ENCODE measurements at places on chromosomes 6 and 20. TPM values are rescaled to one million over a fixed set of nuclear protein-coding genes. Genes with fewer than 3 reads are reported as not detected.

DNA sequence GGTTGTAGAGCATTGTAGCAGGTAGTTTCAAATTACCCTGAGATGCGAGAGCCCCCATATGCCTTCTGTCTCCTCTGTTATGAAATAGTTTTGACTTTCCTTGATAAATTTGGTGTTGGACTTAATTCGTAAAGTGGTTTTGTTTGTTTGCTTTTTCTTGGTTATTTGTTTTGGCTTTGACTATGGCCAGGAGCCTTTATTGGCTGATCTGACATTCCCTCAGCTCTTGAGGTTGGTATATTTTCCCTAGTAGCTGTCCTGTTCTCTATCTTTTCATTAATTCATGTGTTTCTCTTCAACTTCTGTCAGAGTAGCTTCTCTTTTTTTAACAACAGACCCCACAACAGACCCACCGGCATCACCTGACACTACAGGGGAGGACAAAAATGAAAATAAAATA lies 457.4 kb upstream of the MANEA start:
- H3K27ac ChIP-seq, result no peak overlapping the region
- no peak for DNase-seq

DNA sequence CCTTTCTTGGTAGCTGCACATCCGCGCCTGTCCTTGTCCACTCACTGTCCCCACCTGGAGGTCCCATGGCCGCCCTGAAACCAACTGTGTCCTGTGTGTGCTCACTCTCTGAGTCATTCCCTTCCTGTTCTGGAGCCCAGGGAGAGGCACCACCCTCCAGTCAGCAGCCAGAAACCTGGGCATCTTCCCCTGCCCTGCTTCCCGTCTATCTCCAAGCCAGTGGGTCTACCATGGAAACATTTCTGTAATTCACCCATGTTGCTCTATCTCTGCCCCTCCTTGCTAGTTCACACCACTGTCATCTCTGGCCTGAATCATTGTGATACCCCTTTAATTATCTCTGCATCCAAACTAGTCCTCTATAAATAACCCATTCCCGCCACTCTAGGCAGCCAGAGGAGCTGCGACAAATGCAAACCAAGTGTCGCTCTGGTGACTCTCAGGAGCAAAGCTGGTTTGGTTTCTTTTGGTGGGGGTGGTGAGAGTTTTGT lies 28.8 kb upstream of the SYNJ2 start:
- no peak overlapping the region for H3K4me3 ChIP-seq
- peaks cover 4% of the 10 kb centered on the region for H3K4me1 ChIP-seq
- H3K36me3 ChIP-seq, result no peaks in the 10 kb centered on the region
- no peaks in the 10 kb centered on the region for H3K27me3 ChIP-seq
- no peak for DNase-seq
- H3K27ac ChIP-seq, result no peak overlapping the region

GRCh38 chr6:150640556-150641209 lies 41.0 kb downstream of the PLEKHG1 start:
- no peaks in the 10 kb centered on the region for H3K27me3 ChIP-seq
- H3K27ac ChIP-seq, result no peak overlapping the region
- H3K36me3 ChIP-seq, result no peaks in the 10 kb centered on the region
- no peak overlapping the region for H3K4me3 ChIP-seq
- peaks cover 7% of the 10 kb centered on the region for H3K4me1 ChIP-seq

DNA sequence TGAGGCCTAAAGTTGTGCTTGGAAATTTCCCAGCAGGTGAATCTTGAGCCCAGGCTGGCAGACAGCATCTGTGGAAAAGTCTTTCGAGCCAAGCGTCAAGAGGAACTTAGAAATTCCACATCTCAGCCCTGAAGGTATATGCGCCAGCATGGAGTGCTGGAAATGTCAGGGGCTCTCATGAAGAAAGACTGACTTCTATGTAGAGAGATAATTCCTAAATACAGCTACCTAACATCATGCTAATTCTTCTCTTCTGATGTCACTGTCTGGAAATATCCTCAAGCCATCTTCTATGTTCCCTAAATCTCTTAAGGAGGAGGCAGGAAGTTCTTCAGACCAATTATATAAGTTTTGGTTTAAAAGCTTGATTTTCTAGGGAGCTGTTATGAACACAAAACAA lies 492.4 kb upstream of the MARCKS start:
- H3K4me1 ChIP-seq, result peaks cover 20% of the 10 kb centered on the region
- H3K27me3 ChIP-seq, result no peaks in the 10 kb centered on the region
- no peak for DNase-seq
- no peak overlapping the region for H3K27ac ChIP-seq

DNA sequence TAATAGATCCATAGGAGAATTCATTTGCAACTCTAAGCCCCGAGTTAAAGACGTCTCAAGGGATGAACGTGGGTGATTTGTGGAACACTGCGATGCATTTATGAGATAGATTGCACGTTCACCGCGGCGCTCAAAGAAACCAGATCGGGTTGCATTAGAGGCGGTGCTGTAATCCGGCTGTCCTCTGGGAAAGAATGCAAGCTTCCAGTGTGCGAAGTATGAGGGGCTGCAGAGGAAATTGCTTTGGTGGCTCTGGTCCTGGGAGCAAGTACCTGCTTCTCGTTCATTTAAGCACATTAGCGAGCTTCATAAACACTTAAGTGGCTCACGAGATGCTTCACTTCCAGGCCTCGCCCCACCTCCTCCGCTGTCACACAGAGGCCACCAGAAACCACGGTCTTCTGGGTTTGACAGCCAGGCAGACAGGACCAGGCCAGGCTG lies 182.3 kb downstream of the CDH4 start:
- H3K27me3 ChIP-seq, result no peaks in the 10 kb centered on the region
- H3K4me3 ChIP-seq, result no peak overlapping the region
- H3K4me1 ChIP-seq, result no peaks in the 10 kb centered on the region
- H3K27ac ChIP-seq, result no peak overlapping the region
- no peaks in the 10 kb centered on the region for H3K36me3 ChIP-seq

GRCh38 chr6:75438013-75438431 lies 55.6 kb downstream of the FILIP1 start:
- H3K4me3 ChIP-seq, result no peak overlapping the region
- DNase-seq, result no peak
- H3K27ac ChIP-seq, result no peak overlapping the region
- no peaks in the 10 kb centered on the region for H3K4me1 ChIP-seq
- no peaks in the 10 kb centered on the region for H3K36me3 ChIP-seq
- H3K27me3 ChIP-seq, result no peaks in the 10 kb centered on the region

DNA sequence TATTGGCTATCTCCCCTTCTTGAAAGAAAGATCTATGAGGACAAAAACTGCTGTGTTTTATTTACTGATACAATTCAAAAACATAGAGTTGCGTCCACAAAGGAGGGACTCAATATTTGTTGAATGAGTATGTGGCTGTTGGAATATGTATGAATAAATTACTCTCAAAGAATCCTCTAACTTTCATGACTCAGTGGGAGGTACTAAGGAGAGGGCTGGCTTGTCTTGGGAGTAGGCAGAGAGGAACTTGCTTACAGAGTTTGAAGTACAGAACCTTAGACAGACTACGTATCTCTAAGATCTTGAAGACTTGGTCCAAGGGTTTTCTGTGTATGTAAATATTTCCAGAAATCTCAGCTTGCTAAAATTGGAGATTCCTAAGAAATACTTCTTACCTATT lies 504.0 kb upstream of the PTCHD4 start:
- H3K36me3 ChIP-seq, result no peaks in the 10 kb centered on the region
- no peak overlapping the region for H3K27ac ChIP-seq
- H3K4me3 ChIP-seq, result no peak overlapping the region
- no peak for DNase-seq
- no peaks in the 10 kb centered on the region for H3K27me3 ChIP-seq

DNA sequence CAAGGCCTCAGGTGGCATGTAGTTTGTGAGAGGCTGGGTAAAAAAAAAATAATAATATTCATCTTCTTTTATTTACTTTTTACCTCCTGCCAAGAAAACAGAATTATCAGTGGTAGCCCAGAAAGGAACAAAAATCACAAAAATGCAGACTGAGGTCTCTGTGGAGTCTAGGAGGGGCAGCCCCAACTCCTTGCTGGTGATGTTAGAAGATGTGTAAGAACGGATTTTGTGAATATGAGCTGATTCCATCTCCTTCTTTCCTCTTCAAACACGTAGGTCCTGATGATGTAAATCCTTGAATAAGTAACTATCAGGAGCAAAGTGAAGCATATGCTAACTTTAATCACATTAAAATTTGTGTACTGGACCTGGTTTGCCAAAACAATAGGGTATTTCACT lies 226.8 kb downstream of the EYA4 start:
- no peak for DNase-seq
- H3K4me1 ChIP-seq, result no peaks in the 10 kb centered on the region
- H3K27me3 ChIP-seq, result no peaks in the 10 kb centered on the region
- H3K4me3 ChIP-seq, result no peak overlapping the region
- H3K27ac ChIP-seq, result no peak overlapping the region

GRCh38 chr6:87846434-87846833 lies 144.4 kb upstream of the AKIRIN2 start:
- no peaks in the 10 kb centered on the region for H3K4me1 ChIP-seq
- H3K27ac ChIP-seq, result no peak overlapping the region
- no peak for DNase-seq
- H3K4me3 ChIP-seq, result no peak overlapping the region
- no peaks in the 10 kb centered on the region for H3K36me3 ChIP-seq

DNA sequence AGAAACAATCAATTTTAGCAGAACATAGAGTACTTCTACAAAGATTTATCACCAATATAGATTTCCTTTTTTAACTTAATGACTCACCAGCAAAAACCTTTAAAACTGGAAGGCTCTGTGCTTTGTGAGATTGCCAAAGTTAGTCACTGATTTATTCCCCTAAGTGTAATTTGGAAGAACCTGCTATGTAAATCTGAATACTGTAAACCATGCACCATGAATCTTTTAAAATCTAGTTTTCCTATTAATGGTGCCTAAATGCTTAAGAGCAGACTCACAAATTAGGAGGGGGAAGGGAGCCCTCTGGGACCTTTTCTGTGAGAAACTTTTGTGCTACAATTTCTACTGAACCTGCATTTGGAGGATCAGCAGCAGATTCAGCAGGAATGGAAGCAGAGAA lies 57.8 kb upstream of the PNRC1 start:
- no peak overlapping the region for H3K4me3 ChIP-seq
- H3K27ac ChIP-seq, result no peak overlapping the region
- H3K4me1 ChIP-seq, result no peaks in the 10 kb centered on the region
- no peak for DNase-seq

GRCh38 chr6:154682633-154683125 lies 50.5 kb upstream of the SCAF8 start:
- peaks cover 13% of the 10 kb centered on the region for H3K4me1 ChIP-seq
- H3K27ac ChIP-seq, result no peak overlapping the region
- no peak overlapping the region for H3K4me3 ChIP-seq
- DNase-seq, result no peak
- H3K27me3 ChIP-seq, result no peaks in the 10 kb centered on the region
- no peaks in the 10 kb centered on the region for H3K36me3 ChIP-seq

- H3K36me3 ChIP-seq, result no peaks in the 10 kb centered on the region
- H3K27ac ChIP-seq, result no peak overlapping the region
- no peaks in the 10 kb centered on the region for H3K27me3 ChIP-seq
- no peak overlapping the region for H3K4me3 ChIP-seq
- DNase-seq, result no peak
- H3K4me1 ChIP-seq, result no peaks in the 10 kb centered on the region
Observed at GRCh38 chr20:59451066-59451630, 150.7 kb downstream of the EDN3 start.

GRCh38 chr6:79064635-79065034 lies 13.4 kb downstream of the PHIP start:
- H3K4me1 ChIP-seq, result peaks cover 4% of the 10 kb centered on the region
- no peak overlapping the region for H3K4me3 ChIP-seq
- no peak for DNase-seq

GRCh38 chr6:137791281-137792159 lies 75.5 kb upstream of the TNFAIP3 start:
- no peak overlapping the region for H3K27ac ChIP-seq
- H3K4me3 ChIP-seq, result no peak overlapping the region
- no peaks in the 10 kb centered on the region for H3K27me3 ChIP-seq
- H3K36me3 ChIP-seq, result no peaks in the 10 kb centered on the region
- no peaks in the 10 kb centered on the region for H3K4me1 ChIP-seq

GRCh38 chr6:28988536-28989311 lies 16.4 kb downstream of the ZNF311 start:
- peak overlapping the region; percentile 34 for H3K4me3 ChIP-seq
- H3K27ac ChIP-seq, result no peak overlapping the region
- peak; percentile 66 for DNase-seq
- H3K36me3 ChIP-seq, result no peaks in the 10 kb centered on the region
- no peaks in the 10 kb centered on the region for H3K27me3 ChIP-seq

- no peaks in the 10 kb centered on the region for H3K4me1 ChIP-seq
- no peak overlapping the region for H3K4me3 ChIP-seq
- H3K36me3 ChIP-seq, result no peaks in the 10 kb centered on the region
Observed at GRCh38 chr20:57609086-57609841, 11.0 kb downstream of the ZBP1 start.

- no peaks in the 10 kb centered on the region for H3K27me3 ChIP-seq
- H3K36me3 ChIP-seq, result no peaks in the 10 kb centered on the region
- no peak overlapping the region for H3K4me3 ChIP-seq
Observed at GRCh38 chr6:89807581-89807980, 12.0 kb downstream of the MDN1 start.

GRCh38 chr20:19566226-19566945 lies 191.7 kb upstream of the RIN2 start:
- no peaks in the 10 kb centered on the region for H3K36me3 ChIP-seq
- no peak overlapping the region for H3K27ac ChIP-seq
- H3K27me3 ChIP-seq, result no peaks in the 10 kb centered on the region
- H3K4me3 ChIP-seq, result no peak overlapping the region

CAP2 gene
- polyA plus RNA-seq, result 12.2 TPM

CEP57L1 gene
- 7.8 TPM for polyA plus RNA-seq

OLIG3 gene
- polyA plus RNA-seq, result not detected

FABP7 gene
- polyA plus RNA-seq, result not detected

COMMD7 gene
- polyA plus RNA-seq, result 72.9 TPM

CD40 gene
- polyA plus RNA-seq, result 43.9 TPM

PRRT1 gene
- 0.55 TPM for polyA plus RNA-seq

PRPH2 gene
- polyA plus RNA-seq, result 0.32 TPM

ABRACL gene
- polyA plus RNA-seq, result 36.0 TPM

CDSN gene
- 0.03 TPM for polyA plus RNA-seq

GTSF1L gene
- not detected for polyA plus RNA-seq

FOXC1 gene
- polyA plus RNA-seq, result 6.4 TPM

GID8 gene
- polyA plus RNA-seq, result 25.3 TPM

FAM162B gene
- polyA plus RNA-seq, result 0.36 TPM

Measured in endothelial cell of umbilical vein (primary cell).